Regular cardiac myocyte (primary cell): ENCODE measurements at places on chromosomes 4 and X. TPM values are rescaled to one million over a fixed set of nuclear protein-coding genes. Genes with fewer than 3 reads are reported as not detected.

Gene GYPE
- 0.56 and 1.5 TPM in 2 replicates for total RNA-seq

Gene SORCS2
- total RNA-seq, result 0.19 and 0.28 TPM in 2 replicates

Gene STAG2
- total RNA-seq, result 73.2 and 86.0 TPM in 2 replicates

Gene TCP11X2
- not detected in 2 replicates for total RNA-seq

Gene TMEM35A
- total RNA-seq, result 5.1 and 8.2 TPM in 2 replicates

Gene CSN1S1
- total RNA-seq, result not detected in 2 replicates

Gene BLTP1
- 40.1 and 77.5 TPM in 2 replicates for total RNA-seq

Gene ARHGAP36
- not detected in 2 replicates for total RNA-seq

Gene TBC1D8B
- total RNA-seq, result 14.6 and 17.2 TPM in 2 replicates

Gene RAI2
- 0.38 and 0.56 TPM in 2 replicates for total RNA-seq

Gene CXXC4
- total RNA-seq, result under 0.01 TPM in 2 replicates

Gene GPR143
- total RNA-seq, result under 0.01 and 0.19 TPM in 2 replicates

Gene GAGE1
- not detected in 2 replicates for total RNA-seq

Gene NHSL2
- total RNA-seq, result 0.77 and 3.1 TPM in 2 replicates

Gene NSDHL
- total RNA-seq, result 11.6 and 24.2 TPM in 2 replicates
